ENCODE measurements at places on chromosomes 5 and 9.

DNA sequence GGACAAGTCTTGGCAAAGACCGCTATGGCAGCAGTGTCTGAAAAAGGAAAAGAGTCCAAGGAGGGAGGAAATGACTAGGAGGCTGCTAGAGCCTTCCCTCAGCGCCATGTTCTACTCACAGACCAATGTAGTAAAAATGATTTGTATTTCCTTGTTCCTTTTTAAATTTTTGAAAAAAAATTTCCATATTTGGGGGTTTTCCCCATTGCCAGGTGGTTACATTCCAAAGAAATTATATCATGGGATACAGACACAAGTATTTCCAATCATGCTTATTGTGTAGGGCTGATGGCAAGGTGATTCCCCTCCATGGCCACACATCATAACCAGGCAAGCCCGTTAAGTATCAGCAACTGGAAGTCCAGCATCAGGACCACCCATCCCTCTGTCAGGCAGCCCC lies 138.2 kb downstream of the PIP5K1B start:
- no peak for DNase-seq

GRCh38 chr5:79886456-79886855 lies 104.6 kb downstream of the MTX3 start:
- no peak for DNase-seq

- DNase-seq = no peak
These were observed 946.0 kb downstream of the NR2F1-AS1 start for GRCh38 chr5:92635001-92635461.

DNA sequence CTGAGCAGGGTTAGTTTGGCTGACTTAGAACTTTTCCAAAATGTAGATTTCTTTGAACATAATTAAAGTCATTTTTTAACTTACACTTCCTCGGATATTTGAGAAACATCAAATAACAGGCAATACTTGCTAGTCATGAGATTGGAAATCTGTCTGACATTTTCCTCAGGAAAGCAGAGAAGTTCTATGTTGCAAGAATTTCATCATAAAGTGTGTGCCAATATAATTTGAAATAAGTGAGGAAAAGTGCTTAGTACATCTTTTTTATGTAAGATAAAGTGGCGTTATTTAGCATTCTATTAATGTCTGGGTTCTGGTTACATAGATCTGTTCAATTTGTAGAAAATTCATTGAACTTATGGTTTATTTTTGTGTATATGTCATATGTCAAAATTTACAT lies 48.7 kb upstream of the C5orf47 start:
- no peak for DNase-seq

DNA sequence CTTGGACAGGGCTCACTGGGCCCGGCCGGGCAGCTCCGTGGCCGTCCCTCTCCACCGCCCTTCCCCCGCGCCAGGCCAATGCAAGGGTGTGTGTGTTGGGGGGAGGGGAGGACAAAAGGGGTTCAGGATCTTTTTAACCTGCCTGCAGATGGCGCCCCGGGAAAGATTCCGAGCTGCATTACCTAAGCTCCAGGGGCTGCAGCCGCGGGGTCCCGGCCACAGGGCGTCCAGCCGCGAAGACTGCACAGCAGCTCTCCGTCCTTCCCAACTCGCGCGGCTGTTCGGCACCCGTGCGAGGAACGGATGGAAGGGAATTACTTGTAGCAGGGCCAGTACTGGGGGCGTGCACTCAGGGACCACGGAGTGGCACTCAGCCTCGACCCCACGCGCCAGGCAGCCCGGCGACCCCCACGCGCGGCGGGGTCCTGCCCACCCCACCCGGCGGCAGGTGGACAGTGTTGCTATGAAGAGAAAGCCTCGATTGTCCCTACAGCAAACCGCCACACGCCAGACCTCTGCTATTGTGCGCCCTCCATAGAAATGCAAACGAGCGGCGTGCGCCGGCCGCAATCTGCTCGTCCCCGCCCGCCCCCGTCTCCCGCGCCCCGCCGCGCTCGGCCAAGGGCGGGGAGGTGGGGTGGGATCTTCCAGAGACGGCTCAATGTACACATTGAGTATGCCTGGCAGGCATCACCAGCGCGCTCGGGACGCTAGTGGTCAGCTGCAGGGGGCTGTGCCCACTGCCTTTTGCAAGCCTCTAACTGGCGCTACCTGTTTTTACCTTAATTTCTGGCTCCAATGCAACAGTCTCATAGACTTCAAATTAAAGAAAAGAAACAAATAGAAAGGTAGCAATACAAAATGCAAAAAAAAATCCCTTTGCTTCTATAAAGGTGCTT lies 796 bp upstream of the GADD45G start:
- DNase-seq = no peak

DNA sequence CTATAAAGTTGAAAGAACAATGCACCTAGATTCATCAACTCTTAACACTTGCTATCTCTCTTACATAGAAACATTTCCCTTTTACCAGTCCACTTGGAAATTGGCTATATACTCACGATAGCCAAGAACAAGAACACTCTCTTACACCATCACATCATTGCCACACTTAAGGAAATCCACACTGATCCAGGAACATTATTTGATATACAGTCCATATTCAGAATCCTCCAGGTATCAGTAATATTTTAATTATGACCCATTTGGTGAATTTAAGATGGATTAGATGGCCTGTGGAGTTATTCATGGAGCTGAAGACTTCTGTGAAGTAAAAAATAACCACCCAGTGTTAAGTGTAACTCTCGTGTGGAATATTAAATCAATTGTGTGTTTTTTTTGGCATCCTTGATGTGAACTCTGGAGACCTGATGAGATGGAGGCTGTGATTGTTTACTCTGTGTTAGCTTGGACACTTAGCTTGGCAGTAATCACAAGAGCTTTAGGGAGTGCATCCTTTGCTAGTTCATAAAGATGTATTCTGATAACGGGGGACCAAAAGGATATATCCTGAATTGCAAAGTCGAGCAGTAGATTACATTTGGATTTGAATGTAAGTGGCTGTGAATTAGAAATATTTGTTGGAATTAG lies 52.0 kb upstream of the ABL1 start:
- DNase-seq = no peak

- DNase-seq = no peak
These were observed 28.7 kb upstream of the ZNF354B start for GRCh38 chr5:178831049-178831448.

GRCh38 chr9:135588371-135588770 lies 26.8 kb downstream of the PAEP start:
- no peak for DNase-seq

DNA sequence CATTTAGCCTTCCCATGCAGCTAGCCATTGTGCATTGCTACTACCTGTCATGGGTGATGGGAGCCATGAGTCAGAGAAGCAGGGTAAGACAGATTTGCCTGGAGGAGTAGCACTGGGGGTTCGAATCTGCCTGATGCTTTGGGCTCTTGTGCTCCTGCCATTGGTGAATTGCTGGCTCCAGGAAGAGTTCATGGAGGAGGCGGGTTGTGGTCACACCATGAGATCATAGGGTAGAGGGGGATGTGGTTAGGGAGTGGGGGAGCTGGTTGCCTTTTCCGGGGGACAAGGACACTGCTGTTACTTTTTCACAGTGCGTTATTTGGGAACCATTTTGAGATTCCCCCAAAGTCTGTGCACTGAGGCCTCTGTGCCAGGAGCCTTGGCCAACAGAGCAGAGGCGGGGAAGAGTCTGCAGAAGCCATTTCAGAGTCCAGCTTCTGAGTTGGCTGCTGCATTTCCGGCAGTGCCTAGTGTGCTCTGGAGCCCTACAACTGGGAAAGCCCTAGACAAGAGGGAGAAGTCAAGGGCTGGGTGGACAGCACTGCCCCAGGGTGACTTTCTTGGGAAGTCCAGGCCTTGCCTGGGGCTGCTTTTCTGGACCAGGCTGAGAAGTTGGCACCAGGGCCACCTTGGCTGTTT lies 6.2 kb downstream of the ANGPTL2 start:
- no peak for DNase-seq

DNA sequence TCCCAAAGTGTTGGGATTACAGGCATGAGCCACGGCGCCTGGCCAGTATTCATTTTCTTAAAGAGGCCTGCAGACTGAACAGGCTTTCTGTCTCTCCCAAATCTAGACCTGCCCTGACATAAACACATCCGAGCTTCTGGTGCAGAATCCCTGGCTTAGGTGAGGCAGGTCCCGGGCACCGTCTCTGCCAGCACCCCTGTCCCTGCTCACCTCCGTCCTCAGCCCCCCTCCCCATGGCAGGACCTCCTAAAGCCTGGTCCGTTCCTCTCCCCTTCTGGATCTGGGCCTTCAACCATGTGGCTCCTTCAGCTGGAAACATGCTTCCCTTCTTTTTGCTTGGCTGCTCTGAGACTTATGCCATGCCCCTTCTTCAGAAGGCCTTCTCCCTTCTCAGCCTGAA lies 22.7 kb upstream of the RXRA start:
- no peak for DNase-seq

- DNase-seq = no peak
These were observed 155.1 kb upstream of the DMRT1 start for GRCh38 chr9:686321-686813.

DNA sequence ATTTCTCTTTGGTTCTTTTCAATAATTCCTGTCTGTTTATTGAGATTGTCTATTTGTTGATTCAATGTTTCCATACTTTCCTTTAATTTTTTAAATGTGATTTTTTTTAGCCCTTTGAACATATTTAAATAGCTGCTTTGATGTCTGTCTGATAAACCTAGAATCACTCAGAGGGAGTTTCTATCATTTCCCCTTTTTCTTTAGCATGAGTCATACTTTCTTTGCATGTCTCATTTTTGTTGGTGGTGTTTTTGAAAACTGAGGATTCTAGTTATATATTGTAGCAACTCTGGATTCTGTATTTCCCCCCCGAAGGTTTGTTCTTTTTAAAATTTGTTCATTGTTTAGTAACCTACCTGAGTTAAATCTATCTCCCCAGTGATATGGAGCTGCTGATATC lies 24.2 kb upstream of the ZNF618 start:
- DNase-seq = no peak

- DNase-seq = no peak
These were observed 1094.9 kb downstream of the MAT2B start for GRCh38 chr5:164600274-164600673.

GRCh38 chr9:93963969-93964368 lies 8.8 kb upstream of the BARX1 start:
- no peak for DNase-seq

GRCh38 chr5:143741421-143741820 lies 70.5 kb upstream of the HMHB1 start:
- no peak for DNase-seq

DNA sequence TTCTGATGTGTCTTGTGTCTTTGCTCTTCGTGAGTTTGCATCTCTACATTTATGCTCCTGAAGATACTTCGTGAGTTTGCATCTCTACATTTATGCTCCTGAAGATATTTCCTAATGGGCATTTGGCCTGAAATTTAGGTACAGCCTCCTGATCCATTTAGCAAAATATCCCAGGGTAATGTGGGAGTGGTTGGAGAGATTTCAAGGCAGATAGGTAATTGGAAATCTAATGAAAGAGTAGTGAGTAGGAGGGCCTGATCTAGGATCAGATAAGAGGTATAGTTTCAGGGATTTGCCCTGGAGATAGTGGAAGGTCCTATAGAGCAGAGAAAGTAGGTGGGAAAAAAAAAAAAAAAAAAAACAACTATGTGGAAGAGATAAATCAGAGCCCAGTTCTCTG lies 14.6 kb upstream of the SNX2 start:
- no peak for DNase-seq

- DNase-seq = no peak
These were observed 3.9 kb downstream of the MAMDC4 start for GRCh38 chr9:136856079-136856476.

DNA sequence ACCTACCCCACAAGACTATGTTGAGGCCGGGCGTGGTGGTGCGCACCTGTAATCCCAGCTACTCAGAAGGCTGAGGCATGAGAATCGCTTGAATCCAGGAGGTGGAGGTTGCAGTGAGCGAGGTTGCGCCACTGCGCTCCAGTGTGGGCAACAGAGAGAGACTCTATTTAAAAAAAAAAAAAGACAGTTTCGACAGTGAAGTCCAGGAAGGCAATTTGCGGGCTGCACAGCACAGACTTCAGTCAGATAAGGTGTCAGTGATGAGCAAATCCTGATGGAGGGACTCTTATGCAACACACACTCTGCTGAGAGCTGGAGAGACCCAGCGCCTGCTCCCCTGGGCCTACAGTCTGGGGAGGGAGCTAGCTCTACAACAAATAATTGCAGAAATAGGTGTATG lies 14.2 kb downstream of the CCNJL start:
- DNase-seq = no peak

GRCh38 chr9:2743937-2744529 lies 26.7 kb downstream of the KCNV2 start:
- no peak for DNase-seq

- DNase-seq = no peak
These were observed 185.6 kb upstream of the NR3C1 start for GRCh38 chr5:143588933-143589662.

DNA sequence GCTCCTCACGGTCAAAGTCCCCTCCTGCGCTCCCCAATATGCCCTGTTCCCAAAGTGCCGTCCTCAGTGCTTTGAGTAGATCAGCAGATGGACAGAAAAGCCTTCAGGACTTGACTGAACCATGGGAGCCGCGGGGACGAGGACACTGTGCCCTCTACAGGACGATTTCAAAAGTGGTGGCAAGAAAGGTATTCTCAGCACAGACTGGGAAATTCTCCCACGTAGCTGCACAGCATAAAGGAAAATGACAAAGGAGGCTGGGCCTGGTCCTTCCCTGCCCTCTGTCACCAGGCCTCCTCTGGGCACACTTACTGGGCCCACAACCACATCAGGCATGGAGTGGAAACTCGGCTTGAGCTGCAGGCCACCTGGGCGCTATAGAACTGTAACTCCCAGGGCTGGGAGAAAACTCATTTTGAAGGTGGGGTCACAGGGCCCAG lies 16.7 kb upstream of the MTMR12 start:
- peak; percentile 26 for DNase-seq

DNA sequence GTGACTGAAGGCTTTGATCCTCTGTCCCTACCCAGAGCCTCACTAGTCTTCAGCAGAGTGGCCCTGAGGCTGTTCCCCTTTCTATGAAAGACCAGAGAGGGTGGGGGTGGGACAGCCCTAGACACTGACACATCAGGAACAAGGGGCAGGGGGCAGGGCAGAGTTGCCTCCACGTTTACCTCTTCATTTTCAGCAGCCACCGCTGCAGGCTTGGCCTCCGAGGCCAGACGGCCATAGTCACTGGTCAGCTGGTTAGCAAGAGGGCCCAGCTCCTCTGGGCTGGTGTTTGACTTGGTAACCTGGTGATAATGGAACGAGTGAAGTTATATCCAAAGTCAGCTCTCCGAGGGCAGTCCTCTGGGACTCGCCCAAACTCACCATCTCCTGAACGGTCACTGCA lies 15.6 kb upstream of the TPM2 start:
- no peak for DNase-seq

DNA sequence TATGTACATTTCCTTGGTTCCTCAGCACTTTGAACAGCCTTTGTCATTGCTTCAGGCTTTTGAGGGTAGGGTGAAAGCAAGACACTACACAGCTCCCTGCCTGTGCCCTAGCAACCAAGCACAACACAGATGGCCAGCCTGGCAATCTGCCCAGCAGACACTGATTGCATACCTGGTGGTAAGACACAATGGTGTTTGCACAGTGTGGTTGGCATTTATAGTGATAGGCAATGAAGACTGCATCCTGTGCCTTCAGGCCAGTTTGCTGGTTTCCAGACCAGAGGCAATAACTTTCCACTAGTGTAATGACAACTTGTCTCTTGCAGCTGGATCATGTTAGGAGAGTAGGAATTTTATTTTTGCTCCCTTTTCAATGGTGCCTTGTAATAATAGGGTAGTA lies 144.5 kb upstream of the TNC start:
- no peak for DNase-seq

GRCh38 chr9:136346157-136346481 lies 17.4 kb downstream of the DNLZ start:
- no peak for DNase-seq

- DNase-seq = no peak
These were observed 33.7 kb downstream of the BICD2 start for GRCh38 chr9:92730897-92731296.

Data from stimulated activated CD8-positive, alpha-beta memory T cell treated with anti-CD3 and anti-CD28 coated beads, Interleukin-7, amount 100 ng/mL, for 1 hour (primary cell).